ENCODE measurements at places on chromosomes 3 and 15. TPM values are rescaled to one million over a fixed set of nuclear protein-coding genes. Genes with fewer than 3 reads are reported as not detected.

GRCh38 chr15:95141486-95141885, 910.1 kb downstream of the MCTP2 start:
- DNase-seq, result no peak

GRCh38 chr3:8254489-8254888, 247.1 kb upstream of the LMCD1 start:
- no peak for DNase-seq

GRCh38 chr3:181076558-181076957, 87.0 kb upstream of the DNAJC19 start:
- DNase-seq, result no peak

GRCh38 chr3:17006132-17006852, 121.5 kb downstream of the PLCL2 start:
- DNase-seq, result no peak

- DNase-seq, result no peak
Measured at GRCh38 chr3:64625381-64625780, 62.4 kb downstream of the ADAMTS9 start.

Gene ROBO2
- total RNA-seq, result not detected

Gene DUOXA2
- not detected for total RNA-seq

Gene SEC11A
- 173 TPM for total RNA-seq
